ENCODE measurements at places on chromosomes 5 and 9.

GRCh38 chr9:114613087-114613486 is 2.0 kb downstream of the TMEM268 start:
- H3K36me3 ChIP-seq = no peaks in the 10 kb centered on the region
- H3K27me3 ChIP-seq = no peaks in the 10 kb centered on the region
- DNase-seq = no peak
- no peak overlapping the region for H3K27ac ChIP-seq
- no peak overlapping the region for H3K4me3 ChIP-seq
- peaks cover 6% of the 10 kb centered on the region for H3K4me1 ChIP-seq

DNA sequence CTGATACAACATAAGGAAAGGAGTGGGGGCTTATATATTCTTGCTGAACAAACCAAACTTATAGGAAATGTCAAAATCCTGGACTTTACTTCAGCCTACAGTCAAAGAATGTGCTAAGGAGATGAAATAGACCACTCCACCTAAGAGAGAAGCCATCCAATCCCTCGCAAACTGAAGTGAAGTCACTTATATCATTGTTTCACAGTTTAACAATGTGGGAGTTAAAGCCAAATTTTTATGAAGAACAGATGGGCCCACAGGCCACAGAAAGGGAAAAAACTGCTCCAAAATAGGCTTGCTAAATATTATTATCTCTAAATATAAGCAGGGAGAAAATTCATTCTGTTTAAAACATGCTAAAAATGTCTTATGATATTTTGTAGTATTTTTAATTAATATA is 233.3 kb downstream of the GAS1 start:
- no peaks in the 10 kb centered on the region for H3K4me1 ChIP-seq
- H3K4me3 ChIP-seq = no peak overlapping the region
- DNase-seq = no peak
- no peak overlapping the region for H3K27ac ChIP-seq
- H3K27me3 ChIP-seq = no peaks in the 10 kb centered on the region

GRCh38 chr5:56440871-56441740 is 208.0 kb upstream of the ANKRD55 start:
- no peaks in the 10 kb centered on the region for H3K36me3 ChIP-seq
- no peaks in the 10 kb centered on the region for H3K4me1 ChIP-seq
- no peak overlapping the region for H3K27ac ChIP-seq
- no peaks in the 10 kb centered on the region for H3K27me3 ChIP-seq
- no peak for DNase-seq

DNA sequence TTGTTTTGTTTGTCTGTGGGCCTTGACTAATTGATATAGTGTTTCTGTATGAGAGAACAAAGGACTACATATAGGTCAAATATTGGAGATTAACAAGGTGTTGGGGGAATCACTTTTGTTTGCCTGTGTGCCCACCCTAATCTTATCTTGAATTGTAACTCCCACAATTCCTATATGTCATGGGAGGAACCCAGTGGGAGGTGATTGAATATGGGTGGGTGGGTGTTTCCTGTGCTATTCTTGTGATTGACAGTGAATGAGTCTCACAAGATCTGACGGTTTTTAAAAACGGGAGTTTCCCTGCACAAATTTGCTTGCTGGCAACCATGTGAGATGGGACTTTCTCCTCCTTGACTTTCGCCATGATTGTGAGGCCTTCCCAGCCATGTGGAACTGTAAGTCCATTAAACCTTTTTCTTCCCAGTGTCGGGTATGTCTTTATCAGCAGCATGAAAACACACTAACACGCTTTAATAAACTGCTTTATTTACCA is 64.9 kb upstream of the HSPB3 start:
- H3K27ac ChIP-seq = no peak overlapping the region
- DNase-seq = no peak
- no peaks in the 10 kb centered on the region for H3K4me1 ChIP-seq

- H3K27me3 ChIP-seq = no peaks in the 10 kb centered on the region
- no peak for DNase-seq
- H3K27ac ChIP-seq = peak overlapping the region; percentile 35
- H3K4me3 ChIP-seq = no peak overlapping the region
Observed at GRCh38 chr5:16727755-16728325, 111.0 kb upstream of the RETREG1 start.

GRCh38 chr5:173971681-173972345 is 17.2 kb upstream of the C5orf47 start:
- no peaks in the 10 kb centered on the region for H3K27me3 ChIP-seq
- H3K4me3 ChIP-seq = no peak overlapping the region
- H3K4me1 ChIP-seq = peaks cover 4% of the 10 kb centered on the region
- no peak for DNase-seq

DNA sequence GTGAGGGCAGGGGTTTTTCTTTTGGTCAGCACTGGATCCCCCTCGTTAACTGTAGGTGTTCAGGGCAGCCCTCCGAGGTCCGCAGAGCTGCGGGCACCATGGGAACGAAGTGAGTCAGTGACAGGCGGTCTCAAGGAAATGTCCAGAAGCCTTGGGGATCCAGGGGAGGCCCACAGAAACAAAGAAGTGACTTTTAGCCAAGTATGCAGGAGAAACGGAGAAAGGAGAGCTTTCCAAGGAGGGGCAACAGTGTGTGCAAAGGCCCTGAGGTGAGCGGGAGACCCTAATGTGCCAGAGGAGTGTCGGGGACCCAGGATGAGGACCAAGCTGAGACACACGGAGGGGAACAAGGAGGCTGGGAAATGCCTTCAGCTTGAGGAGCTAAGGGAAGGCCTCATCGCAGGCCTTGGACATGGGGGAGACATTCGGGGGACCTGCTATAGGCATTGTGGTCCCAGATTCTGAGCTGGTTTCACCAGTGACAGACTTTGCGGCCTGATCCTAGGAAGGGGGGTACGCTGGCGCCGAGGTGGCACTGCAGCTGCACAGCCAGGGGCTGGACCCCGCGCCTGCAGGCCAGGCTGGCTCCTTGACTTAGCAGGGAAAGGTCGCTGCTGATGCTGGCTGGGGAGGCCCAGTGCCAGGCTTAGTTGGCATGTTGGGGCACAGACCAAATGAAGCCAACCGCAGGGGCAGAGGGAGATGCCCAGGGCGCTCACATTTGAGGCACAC is 3.3 kb downstream of the LTC4S start:
- H3K4me1 ChIP-seq = peaks cover 19% of the 10 kb centered on the region
- no peak for DNase-seq
- H3K36me3 ChIP-seq = peaks cover 19% of the 10 kb centered on the region
- no peak overlapping the region for H3K4me3 ChIP-seq

DNA sequence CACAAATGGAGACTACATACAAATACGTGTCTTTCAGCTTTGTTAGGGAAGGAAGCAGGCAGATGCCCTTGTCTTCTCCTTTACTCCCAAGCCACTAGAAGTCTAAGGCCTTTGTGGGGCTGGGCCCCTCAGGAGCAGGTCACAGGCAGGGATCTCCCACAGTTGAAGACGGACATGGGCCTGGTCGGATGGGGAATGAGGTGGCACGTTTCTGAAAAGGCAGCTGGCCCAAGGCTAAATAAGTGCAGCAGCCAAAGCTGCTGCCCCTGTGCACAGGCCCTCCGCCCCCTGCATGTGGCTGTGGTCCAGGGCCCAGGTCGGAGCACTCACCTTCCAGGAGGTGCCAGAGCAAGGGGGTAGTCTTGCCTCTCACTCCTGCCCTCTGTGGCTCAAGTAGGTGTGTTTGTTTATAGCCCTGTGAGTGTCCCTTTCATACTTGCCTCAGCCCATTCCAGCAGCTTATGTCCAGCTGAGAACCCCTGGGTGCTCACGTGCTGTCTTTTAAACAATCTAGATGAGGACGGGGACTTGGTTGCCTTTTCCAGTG is 1.8 kb downstream of the SQSTM1 start:
- H3K4me3 ChIP-seq = peak overlapping the region; percentile 92
- no peaks in the 10 kb centered on the region for H3K27me3 ChIP-seq
- H3K4me1 ChIP-seq = peaks cover 66% of the 10 kb centered on the region
- H3K36me3 ChIP-seq = peaks cover 24% of the 10 kb centered on the region
- H3K27ac ChIP-seq = peak overlapping the region; percentile 99

DNA sequence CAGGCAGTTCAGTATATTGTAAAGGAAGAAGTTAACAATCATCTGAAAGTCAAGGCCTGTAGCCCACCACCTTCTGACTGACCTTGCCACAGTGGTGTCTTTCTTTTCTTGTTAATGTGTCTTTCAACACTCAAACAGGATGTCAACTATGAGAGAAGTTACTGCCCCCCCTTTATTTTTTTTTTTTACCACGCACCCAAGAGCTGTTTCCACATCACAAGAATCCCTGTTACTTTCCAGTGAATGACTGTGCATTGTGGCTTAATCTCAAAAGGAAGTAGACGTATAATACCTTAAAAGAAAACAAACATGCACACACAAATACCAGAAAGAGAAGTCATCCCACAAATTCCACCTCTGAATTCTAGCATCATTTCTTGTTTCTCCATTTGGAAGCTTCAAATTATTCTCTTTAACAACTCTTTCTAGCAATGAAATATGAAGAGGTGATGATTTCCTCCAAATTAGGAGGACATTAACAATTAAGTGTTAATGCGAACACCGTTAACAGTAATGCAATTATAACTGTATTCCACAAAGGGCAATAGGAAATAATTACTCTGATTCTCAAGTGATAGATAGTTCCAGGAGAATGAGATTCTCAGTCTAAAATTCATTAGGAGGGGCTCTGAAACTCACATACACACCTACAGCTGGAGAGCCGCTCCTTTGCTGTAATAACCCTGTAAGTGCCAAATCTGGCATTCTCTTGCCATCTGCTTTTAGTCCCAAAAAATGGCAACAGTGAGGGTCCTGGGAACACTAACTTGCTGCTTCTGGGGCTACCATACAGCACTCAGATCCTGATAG is 201.0 kb downstream of the EFNA5 start:
- H3K36me3 ChIP-seq = no peaks in the 10 kb centered on the region
- H3K27me3 ChIP-seq = no peaks in the 10 kb centered on the region
- H3K27ac ChIP-seq = no peak overlapping the region
- no peaks in the 10 kb centered on the region for H3K4me1 ChIP-seq

DNA sequence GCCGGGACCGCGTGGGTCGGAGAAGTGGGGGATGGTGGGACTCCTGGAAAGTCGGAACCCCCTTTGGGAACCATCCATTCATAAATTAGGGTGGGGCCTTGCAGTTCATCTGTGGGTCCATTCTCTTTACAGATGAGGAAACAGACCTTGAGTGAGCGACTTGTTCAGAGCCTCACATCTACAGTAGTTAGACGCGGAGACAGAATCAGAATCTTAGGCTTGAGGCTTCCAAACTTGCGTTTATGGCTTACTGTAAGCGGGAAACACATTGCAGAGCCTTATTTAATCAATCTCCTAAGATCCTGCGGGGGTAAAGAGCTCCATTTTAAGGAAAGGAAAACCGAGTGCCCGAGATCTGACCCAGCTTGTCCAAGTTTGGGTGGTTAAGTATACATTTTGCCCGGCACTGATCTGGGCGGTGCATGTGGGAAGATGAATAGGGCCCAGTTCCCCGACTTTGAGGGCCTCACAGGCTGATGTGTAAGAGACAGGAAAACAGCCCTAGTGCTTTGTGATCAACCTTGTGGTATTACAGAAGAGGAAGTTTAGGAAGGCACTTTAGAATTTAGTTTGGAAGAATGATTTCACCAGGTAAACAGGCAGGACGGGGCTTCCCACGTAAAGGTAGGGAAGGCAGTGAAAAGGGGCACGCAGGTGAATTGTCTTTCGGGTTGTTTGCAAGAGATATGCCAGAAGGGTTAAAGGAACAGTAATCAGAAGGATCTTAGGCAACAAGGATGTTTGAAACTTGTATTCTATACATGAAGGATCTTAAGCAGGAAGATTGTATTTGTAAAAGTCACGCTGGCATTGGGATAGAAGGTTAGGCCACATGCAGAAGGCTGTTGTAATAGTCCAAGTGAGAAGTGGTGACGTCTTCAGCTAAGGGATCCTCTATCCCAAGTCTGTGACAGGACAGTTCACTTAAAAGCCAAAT is 744 bp downstream of the TARS1 start:
- peaks cover under 1% of the 10 kb centered on the region for H3K36me3 ChIP-seq
- no peaks in the 10 kb centered on the region for H3K27me3 ChIP-seq
- H3K4me1 ChIP-seq = no peaks in the 10 kb centered on the region
- peak overlapping the region; percentile 89 for H3K4me3 ChIP-seq
- DNase-seq = no peak

GRCh38 chr5:141883184-141883891 is 5.1 kb upstream of the PCDH1 start:
- DNase-seq = peak; percentile 50
- H3K36me3 ChIP-seq = no peaks in the 10 kb centered on the region
- H3K4me1 ChIP-seq = peaks cover 8% of the 10 kb centered on the region
- H3K4me3 ChIP-seq = no peak overlapping the region
- H3K27me3 ChIP-seq = peaks cover 16% of the 10 kb centered on the region

DNA sequence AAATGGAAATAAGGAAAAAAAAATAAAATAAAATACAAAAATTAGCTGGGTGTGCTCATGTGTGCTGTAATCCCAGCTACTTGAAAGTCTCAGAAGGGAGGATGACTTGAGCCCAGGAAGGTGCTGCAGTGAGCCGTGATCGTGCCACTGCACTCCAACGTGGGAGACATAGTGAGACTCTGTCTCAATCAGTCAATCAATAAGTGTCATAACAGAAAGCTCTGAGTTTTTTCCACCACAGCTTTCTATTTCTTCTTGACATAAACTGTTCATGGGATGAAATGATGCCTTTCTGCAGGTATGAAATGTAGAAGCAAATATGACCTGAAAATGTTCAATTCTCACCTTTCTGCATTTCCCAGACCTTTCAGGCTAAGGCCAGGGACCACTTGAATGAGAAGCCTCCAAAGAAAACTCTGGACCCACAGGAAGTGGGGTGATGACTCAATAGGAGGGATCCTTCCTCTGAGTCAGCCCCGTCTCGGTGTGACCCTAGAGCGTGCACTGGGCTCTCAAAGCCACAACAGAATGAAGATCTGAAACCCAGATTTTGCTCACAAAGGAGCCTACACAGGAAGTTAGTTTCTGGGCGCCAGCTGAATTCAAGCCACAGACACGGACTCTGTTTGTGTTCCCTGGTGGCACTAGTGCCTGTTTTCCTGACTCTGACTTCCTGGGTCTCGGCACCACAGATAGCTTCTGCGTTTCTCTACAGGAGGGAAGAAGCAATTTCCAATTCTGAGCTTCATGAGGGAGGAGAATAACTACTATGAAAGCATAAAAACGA is 62.0 kb downstream of the ANKH start:
- no peaks in the 10 kb centered on the region for H3K27me3 ChIP-seq
- peak overlapping the region; percentile 67 for H3K27ac ChIP-seq
- peaks cover 18% of the 10 kb centered on the region for H3K4me1 ChIP-seq
- no peak for DNase-seq
- H3K4me3 ChIP-seq = no peak overlapping the region

GRCh38 chr5:156473269-156473908 is 146.4 kb downstream of the SGCD start:
- DNase-seq = no peak
- no peaks in the 10 kb centered on the region for H3K27me3 ChIP-seq
- peaks cover 8% of the 10 kb centered on the region for H3K4me1 ChIP-seq
- no peaks in the 10 kb centered on the region for H3K36me3 ChIP-seq

- no peak for DNase-seq
- no peak overlapping the region for H3K4me3 ChIP-seq
- H3K27me3 ChIP-seq = no peaks in the 10 kb centered on the region
- no peaks in the 10 kb centered on the region for H3K36me3 ChIP-seq
- H3K4me1 ChIP-seq = no peaks in the 10 kb centered on the region
- no peak overlapping the region for H3K27ac ChIP-seq
Observed at GRCh38 chr5:178389796-178390195, 157.2 kb upstream of the PHYKPL start.
